ENCODE measurements at places on chromosomes 1 and 21. TPM values are rescaled to one million over a fixed set of nuclear protein-coding genes. Genes with fewer than 3 reads are reported as not detected.

GRCh38 chr1:235106457-235106856, 22.2 kb downstream of the TOMM20 start:
- no peak for ATAC-seq

Gene TEX38
- 1.7 TPM for total RNA-seq

- no peak for ATAC-seq
These were observed 279.0 kb downstream of the PTPRU start for GRCh38 chr1:29515170-29515955.

Gene ARMH1
- total RNA-seq, result 0.66 TPM

DNA sequence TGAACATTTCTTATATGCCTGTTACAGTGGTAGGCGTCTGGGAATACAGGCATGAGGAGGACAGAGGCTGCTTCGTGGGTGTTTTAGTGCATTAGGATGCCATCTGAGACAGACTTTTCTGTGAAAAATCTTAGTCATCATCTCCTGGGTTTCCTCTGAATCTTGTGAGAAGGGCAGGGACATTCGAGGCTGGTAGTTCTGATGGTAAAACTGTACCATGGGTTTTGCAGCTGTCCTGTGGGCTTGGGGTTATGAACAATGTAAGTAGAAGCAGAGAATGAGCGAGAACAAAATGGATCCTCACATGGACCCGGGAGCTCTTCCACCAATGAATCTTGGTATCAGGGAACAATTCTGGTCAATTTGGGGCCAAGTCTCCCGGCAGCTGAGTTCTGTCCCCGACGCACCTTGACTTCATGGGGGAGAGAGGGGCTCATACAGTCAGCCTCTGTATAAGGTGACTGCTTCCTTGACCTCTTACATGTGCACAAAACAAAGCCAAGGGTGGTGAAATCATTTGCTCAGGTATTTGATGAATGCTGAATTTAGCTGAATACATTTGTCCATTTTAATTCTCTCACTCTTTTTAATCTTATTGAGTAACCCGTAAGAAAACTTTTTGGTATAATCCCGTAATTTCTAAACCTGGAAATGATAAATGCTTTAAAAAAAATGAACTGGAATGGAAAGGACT, 63.6 kb upstream of the ERRFI1 start:
- ATAC-seq, result peak; percentile 24

GRCh38 chr21:16117851-16118590, 388.2 kb downstream of the USP25 start:
- ATAC-seq, result no peak

DNA sequence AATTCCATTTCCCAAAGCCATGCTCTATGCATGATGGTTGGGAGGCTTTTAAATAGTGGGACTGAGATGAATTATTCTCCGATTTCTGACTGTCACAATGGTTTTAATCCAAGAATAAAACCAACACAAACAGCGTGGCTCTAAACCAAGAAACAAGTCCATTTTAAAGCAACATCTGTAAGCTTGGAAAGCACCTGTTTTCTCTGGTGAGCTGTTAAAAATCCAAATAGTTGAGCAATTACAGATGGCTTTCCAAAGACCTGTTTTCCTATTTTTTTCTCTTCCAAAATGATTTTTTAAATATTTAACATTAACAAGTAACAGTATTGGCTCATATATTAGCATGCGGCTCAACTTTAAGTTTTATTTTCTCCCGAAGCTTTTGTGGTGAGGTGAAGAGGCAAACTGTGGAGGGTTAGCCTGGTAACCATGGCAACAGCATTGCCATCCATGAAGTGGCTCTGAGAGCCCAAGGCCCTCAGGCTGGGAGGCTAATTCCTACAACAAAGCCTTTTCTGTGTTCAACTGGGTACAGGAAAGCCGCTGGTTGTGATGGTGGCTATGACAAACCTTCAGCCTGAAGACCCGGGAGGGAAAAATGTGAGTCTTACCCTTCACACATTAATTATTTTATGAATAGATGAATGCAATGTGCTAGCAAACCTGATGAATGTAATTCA, 56.7 kb upstream of the B3GALT5 start:
- ATAC-seq, result no peak

GRCh38 chr1:181044449-181044966, 10.7 kb downstream of the MR1 start:
- ATAC-seq, result no peak

- no peak for ATAC-seq
These were observed 21.8 kb upstream of the DYNLT5 start for GRCh38 chr1:66730462-66730861.

- ATAC-seq, result no peak
These were observed 22.8 kb downstream of the ALG14 start for GRCh38 chr1:95049935-95050334.

- ATAC-seq, result no peak
These were observed 61.4 kb downstream of the EPHB2 start for GRCh38 chr1:22772014-22772413.

DNA sequence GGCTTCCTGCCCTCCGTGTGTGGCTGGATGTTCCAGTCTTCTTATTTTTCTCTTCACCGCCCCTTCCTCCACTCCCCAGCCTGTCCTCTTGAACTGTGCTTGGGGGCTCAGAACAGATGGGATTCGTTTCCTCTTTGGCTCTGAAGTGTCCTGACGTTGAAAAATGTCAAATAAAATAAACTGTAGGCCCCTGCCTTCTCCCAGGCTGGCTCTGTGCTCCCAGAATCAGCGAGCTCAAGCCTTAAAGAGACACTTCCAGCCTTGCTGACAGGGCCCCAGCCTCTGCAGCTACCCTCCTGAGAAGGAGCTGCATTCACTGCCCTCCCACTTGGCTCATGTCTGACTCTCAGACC, 104.2 kb upstream of the IPO9 start:
- no peak for ATAC-seq

Gene OR2L2
- not detected for total RNA-seq

- ATAC-seq, result no peak
These were observed 355.0 kb downstream of the SETD4 start for GRCh38 chr21:35705237-35705887.

Gene NEK7
- total RNA-seq, result 114 TPM

DNA sequence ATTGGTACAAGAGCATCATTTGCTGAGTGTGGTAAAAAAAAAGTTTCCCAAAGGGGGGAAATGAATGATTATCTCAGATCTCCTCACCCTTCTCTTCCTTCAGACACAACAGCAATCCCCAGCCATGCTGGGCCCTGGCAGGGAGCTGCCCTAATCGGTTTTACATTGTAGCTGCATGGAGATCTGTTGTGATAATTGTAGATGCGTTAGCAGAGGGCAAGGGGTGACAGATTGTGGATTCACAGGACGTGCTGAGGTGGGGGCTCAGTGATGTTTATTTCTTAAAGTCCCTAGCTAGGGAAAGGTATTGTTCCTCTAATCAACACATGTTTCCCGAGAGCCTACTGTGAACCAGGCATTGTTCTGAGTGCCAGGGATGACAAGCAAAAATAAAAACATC, 304.1 kb downstream of the PBX1 start:
- no peak for ATAC-seq

DNA sequence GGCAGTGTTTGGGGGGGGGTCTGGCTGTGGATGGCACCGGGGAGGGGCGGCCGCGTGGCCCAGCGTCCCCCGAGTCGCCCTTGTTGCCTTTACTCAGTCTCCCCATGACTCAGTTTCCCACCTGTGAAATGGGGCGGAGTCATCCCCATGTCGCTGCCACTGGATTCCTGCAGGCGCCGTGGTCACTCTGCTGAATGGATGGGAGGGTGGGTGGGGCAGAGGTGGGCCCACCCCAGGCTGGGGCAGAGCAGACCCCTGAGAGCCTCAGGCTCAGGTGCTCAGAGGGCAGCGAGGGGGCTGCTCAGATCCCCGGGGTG, 2.0 kb downstream of the COL6A1 start:
- ATAC-seq, result no peak

GRCh38 chr1:245953876-245954660, 553.0 kb downstream of the SMYD3 start:
- ATAC-seq, result peak; percentile 34

GRCh38 chr1:157363660-157364140, 188.6 kb downstream of the FCRL5 start:
- no peak for ATAC-seq

GRCh38 chr1:201793306-201793925, 35.5 kb upstream of the IPO9 start:
- no peak for ATAC-seq

DNA sequence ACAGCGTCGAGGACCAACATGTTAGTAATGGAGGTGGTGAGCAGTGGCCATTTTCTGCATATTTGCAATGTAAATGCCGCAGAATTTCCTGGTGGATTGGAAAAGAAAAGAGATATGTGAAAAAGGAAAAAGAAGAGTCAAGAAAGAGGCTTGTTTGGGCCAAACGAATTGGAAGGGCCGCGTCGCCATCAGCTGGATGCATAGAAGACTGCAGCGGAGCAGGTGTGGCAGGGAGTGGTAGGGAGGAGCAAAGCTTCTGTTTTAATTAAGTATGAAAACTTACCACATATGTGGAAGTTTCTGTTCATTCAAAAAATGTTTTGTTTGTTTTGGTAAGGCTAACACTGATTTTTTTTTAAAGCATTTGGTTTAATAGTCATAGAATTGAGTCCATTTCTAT, 690.7 kb downstream of the NCAM2 start:
- ATAC-seq, result no peak

DNA sequence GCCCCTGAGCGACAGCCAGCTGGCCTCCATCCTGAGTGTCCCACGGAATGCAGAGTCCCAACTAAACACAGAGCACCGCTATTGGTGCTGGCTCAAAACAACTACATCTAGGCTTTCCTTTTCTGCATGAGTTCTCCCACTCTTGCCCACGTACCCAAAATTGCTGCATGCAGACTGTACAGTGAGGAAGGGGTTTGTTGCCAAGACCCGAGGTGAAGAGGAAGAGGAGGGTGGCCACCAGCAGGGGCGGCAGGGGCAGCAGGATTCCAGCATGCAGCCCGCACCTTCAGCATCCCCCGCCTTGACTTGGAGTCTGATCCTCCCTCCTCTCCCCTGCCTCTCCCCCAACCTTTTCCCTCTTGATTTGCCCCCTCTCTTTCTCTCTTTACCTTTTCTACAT, 8.0 kb downstream of the S100A9 start:
- ATAC-seq, result no peak

GRCh38 chr1:171140956-171141687, 44.0 kb upstream of the FMO2 start:
- ATAC-seq, result no peak

- no peak for ATAC-seq
These were observed 131.4 kb upstream of the BCL9 start for GRCh38 chr1:147409886-147410285.

DNA sequence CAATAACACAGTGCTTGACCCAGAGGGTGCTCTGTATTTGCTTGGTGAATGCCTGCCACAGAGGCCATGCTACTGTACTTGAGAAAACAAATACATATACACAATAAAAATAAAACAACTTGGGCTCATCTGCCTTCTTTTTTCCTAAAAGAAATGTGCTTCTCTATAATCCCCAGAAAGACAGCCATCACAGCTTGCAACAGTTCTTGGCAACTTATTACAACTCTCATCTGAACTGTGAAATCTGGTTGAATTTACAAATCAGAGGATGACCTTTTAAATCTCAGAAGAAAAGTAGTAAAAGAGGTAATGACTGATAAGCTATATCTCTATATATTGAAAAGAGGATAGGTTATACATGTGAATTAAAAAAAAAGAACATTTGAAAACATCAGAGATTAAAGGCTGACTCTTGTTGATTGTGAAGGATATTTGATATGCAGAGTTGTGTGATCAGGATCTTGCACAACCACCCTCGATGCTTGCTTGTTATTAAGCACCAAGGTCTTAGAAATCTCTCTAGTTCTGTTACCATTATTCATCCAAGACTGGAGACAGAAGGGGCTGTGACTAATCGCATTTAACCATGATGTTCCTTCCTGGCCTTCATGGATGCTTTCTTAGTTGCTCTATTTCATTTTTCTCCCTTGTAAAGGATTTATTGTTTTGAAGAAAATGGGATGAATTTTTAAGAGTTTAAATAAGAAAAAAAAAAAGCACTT, 213.4 kb downstream of the APP start:
- ATAC-seq, result peak; percentile 84

- no peak for ATAC-seq
These were observed 212.5 kb downstream of the TOMM20 start for GRCh38 chr1:234915924-234916675.

DNA sequence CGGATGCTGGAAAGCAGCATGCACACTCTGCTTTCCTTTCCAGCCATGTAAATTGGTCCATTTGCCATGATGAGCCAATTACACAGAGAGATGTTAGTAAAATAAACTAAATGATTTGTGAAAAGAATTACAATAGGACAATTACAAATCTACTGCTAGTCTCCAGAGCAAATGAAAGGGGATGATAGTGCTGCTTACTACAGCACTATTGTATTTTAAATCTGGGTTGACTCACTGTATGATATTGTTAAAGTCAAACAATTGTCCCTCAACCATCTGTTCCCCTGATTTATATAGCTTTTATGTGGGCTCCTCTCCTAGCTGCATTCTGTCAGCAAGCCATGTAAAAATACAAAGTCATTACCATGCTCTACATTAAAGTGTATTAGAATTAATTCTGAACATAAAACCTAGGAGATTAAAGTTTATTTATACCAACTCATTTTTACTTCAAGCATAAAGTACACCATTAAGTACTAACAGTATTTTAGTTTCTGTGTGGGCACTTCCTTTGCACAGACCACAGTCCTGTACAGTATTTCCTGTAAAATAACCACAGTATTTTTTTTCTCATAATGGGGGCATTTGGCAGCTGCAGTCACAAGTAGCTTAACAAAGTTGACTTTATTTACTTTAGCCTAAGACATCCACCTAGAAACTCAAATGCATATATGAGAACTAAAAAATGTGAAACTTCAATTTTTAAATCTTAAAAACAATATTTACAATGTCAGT, 135.8 kb downstream of the VAV3 start:
- no peak for ATAC-seq

DNA sequence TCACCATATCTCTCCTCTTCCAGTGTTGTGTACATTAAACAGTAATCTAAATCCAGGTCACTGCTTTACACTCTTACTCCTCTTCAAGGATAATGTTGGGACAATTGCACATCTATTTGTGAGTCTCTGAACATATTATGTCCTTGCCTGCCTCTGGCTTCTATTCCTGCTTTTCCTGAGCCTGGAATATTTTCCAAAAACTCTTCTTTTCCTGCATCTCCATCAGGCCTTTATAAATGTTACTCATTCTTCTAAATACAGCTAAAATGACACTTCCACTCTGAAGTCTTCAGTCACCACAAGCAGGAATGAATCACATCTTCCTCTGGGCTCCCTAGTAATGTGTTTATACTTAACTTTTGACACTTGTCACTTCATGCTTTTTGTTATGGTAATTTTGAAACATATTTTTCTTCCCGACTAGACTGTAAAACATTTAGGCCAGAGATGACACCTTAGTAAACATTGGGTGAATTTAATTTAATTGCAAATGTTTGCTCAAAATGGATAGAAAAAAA, 396.0 kb downstream of the LRRIQ3 start:
- ATAC-seq, result no peak

DNA sequence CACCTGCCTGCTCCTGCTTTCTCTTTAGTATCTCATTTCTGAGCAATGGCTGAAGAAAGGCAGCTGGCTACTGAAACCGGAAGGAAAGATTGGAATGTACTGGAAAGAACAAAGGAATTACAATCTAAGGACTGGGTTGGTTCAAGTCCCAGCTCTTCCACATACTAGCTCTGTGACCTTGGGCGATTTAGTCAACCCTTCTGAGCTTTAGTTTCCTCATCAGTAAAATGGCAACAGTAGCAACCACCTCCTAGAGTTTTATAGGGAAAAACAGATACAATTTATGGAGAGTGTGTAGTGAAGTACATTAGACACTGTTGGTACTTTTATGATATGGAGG, 158.8 kb downstream of the KAZN start:
- no peak for ATAC-seq

- ATAC-seq, result no peak
These were observed 7.0 kb downstream of the CLCN6 start for GRCh38 chr1:11813021-11813420.

Measured in gastroesophageal sphincter (tissue), 4 donors.